Lower leg skin (tissue), 4 donors: ENCODE measurements at places on chromosomes 6 and 20.

DNA sequence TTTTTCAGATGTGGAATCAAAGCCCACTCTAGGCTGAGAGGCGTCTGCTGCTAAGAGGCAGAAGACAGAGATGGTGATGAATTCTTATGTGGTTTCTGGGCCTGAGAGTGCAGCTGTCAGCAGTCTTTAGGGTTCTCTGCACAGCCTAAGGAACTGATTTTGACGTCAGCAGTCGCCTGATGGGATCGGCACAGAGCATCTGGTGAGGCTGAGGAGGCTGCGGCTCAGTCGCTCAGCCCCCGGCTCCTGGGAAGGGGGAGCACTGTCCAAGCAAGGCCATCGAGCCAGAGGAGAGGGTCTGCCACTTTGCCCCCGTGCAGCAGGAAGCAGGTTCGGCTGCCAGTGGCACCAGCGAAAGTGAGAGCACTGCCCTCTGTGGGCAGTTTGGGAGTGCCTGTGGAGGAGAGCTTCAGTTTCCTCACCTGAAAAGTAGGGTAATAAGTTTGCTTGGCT lies 92.5 kb downstream of the TCP11 start:
- peak; percentile 88 for DNase-seq

DNA sequence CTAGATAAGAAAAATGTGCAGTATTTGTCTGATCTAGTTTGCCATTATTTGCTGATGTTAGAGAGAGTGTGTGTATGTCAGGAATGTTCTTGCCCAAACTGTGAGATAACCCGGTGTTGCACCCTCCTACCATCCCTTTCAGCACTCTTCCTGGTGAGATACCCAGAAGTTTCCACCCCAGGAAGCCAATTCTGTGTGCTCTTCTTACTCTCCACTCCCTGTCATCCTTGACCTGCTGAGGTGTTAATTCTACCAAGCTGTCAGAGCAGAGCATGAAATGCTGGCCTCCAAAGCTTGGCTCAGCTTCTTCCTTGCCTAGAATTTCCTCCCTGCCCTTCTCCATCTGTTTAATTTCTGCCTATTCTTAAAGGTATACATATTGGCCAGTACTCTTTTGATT lies 237.3 kb upstream of the CNR1 start:
- no peak for DNase-seq

- DNase-seq, result no peak
Observed at GRCh38 chr6:168057836-168058235, 21.2 kb downstream of the FRMD1 start.

DNA sequence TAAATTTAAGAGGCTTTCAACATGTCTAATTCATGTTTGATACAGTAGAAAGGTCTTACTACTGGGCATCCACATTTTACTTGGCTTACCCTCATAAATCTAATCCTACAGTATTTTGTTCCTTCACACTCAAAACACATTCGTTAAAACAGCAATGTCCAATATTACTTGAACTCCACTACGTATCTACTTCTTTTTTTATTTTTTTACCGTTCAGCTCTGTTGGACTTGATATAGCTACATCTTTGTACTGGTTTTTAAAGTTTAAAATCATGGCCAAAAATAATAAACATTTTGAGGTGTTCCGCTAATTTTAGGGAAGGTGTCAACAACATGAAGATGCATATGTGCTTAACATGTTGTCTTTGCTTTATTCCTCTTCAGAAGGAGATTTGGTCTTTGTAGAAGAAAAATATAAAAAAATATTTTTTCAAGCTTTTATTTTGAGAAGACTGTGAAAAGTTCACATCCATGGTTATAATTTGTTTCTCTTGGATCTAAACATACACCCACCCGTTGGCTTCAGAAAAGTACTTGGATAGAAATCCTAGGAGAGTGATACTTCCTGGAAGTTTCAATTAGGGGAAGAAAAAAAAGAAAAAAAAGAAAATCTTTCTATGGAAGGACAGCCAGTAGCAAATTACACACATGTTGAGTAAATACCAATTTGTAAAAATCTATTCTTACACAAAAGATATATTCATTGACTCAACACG lies 71.5 kb downstream of the EPB41L2 start:
- DNase-seq, result no peak

DNA sequence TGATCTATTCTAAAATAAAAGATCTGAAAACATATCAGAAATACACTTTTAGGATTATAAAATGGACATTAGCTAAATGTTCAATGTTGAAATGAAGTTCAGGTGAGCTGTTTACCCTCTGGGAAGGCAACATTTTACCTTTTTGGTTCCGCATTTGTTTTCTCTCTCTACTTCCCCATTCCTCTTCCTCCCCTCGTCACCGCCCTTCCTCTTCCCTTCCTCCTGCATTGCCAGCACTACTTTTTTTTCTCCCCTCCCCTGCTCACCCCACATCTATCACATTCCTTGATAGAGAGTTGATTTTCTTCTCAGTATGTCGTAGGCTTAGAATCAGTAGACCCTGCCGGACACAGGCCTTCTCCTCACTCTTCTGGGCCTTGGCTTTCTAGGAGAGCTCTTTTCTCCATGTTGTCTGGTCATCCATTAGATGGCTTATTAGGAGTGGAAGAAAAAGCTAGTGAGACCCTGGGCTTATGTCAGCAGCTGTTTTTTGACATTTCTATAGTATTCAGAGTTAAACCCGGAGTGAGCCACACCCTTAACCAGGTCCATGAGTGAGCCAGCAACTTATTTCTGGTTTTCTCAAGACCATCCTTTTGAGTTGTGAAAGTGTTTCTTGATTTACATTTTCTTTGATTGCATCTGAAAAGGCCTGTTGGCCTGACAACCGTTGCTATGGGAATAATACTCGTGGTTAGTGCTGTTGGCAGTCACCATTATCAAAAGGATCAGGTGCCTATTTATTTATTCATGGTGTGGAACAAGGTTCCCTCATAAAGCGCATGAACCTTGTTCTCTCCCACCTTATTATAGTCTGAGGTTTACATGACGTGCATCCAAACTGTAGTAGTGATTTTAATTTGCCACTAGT lies 90.9 kb downstream of the DTD1 start:
- DNase-seq, result no peak

GRCh38 chr6:48541649-48542048 lies 430.7 kb upstream of the PTCHD4 start:
- no peak for DNase-seq

DNA sequence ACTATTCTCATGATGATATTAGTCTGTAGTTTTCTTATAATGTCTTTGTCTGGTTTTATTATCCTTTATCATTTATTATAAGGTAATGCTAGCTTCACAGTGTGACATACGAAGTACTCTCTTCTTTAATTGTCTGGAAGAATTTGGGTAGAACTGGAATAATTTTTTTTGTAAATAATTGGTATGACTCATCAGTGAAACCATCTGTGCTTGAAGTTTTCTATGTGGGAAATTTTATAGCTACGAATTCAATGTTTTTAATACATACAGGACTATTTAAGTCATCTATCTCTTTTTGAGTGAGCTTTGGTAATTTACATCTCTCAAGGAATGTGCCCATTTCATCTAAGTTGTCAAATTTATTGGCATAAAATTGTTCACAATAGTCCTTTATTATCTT lies 86.3 kb downstream of the SOD2 start:
- no peak for DNase-seq

DNA sequence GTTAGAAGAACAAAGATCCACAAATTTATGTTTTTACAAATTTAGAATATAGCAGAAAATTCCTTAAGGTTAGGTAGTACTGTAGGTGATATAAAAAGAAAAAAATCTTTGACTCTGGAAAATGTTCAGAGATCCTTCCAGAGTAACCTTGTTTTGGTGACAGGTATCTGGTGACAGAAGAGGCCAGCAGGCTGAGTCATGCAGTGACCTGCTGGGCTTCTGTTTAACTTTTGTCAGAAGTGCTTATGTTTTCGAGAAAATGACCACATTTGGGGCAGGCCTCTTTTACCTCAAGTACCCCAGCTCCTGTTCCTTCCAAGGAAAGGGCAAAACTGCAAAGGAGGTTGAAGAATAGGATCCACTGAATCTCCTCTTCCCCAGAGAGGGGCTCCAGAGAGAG lies 10.5 kb upstream of the CLDN20 start:
- DNase-seq, result no peak

DNA sequence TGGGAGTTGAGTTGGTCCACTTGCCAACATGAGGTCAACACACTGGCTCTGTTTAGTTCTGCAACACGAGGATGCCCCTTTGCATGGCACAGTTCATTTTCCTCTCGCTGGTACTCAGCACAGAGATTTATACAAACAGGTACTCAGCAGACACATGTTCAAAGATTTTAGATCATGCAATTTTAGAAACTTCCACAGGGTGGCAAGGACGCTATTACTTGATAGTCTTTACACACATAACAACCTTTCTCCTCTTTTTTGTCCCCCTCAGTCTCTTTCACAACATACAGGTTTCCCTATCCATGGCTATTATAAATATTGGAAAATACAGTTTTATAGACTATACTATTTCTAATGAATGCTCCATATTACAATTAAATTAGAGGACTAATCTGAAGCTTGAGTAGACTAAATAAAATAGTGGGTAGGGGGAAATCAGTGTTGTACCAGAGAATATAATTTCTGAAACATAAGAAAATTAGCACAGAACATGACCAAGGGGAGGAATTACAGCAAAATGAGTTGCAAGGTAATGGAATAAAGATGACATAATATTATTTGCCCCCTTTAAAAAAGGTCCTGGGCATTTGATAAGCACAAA lies 331.8 kb upstream of the BTBD3 start:
- no peak for DNase-seq

DNA sequence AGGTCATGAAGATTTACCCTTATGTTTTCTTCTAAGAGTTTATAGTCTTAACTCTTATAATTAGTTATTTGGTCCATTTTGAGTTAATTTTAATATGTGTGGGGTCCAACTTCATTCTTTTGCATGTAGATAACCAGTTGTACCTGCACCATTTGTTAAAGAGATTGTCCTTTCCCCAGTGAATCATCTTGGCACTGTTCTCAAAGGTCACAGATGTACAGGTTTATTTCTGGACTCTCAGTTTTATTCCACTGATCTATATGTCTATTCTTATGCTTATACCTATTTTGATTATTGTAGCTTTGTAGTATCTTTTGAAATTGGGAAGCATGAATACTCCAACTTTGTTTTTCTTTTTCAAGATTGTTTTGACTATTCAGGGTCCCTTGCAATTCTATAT lies 44.1 kb downstream of the ZHX3 start:
- no peak for DNase-seq

- DNase-seq, result no peak
Observed at GRCh38 chr6:12420626-12421025, 130.5 kb downstream of the EDN1 start.

- no peak for DNase-seq
Observed at GRCh38 chr6:170261643-170262488, 29.0 kb downstream of the DLL1 start.
